Tibial artery (tissue), 4 donors: ENCODE measurements at places on chromosomes 13 and 19.
A peak's percentile ranks its signal among the peaks of the same experiment; 100 is the strongest.

GRCh38 chr13:43348397-43348796 is 325.0 kb downstream of the DNAJC15 start:
- DNase-seq: no peak

DNA sequence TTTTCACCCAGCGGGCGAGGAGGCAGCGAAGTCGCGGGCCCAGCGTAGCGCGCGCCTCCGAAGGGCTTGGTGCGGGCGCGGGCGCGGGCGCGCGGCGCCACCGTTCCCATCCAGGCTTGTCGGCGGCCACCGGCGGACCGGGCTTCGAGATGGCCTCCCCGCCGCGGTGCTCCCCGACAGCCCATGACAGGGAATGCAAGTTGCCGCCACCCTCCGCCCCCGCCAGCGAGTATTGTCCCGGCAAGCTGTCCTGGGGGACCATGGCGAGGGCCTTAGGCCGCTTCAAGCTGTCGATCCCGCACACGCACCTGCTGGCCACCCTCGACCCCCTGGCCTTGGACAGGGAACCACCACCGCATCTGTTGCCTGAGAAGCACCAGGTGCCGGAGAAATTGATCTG is at the start of gene WDR88:
Gene WDR88 (plus strand): TSS at position 94 of the 400 bp plus-strand sequence. CDS start 56 bp downstream, at position 150.
- DNase-seq: no peak

DNA sequence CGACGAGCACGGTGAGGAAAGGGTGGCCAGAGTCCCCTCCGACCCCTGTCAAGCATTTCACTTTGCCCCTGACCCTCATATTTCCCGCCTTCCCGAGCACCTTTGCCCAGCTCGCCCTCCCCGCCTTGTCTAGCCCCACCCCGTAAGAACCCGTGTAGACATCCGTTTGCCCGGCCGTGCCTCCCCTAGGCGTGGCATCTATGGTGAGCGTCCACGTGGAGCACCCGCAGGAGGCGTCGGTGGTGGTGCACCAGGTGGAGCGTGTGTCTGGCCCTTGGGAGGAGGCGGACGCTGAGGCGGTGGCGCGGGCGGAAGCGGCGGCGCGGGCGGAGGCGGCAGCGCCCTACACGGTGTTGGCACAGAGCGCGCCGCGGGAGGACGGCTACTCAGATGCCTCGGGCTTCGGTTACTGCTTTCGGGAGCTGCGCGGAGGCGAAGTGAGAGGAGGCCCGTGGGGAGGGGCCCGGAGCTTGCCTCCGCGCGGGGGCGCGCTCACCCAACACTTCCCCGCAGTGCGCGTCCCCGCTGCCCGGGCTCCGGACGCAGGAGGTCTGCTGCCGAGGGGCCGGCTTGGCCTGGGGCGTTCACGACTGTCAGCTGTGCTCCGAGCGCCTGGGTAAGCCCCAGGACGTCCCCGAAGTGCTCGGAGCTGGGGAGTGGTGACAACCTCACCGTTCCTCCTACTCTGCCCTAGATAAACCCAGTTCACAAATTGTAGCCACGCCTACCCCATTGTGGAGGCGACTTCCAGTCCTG is 4.2 kb downstream of the LTBP4 start:
- peak; percentile 88 for DNase-seq

- DNase-seq: no peak
Observed at GRCh38 chr13:96229356-96229755, 139.4 kb downstream of the HS6ST3 start.

- DNase-seq: no peak
Observed at GRCh38 chr13:48158290-48158689, 63.4 kb upstream of the MED4 start.

DNA sequence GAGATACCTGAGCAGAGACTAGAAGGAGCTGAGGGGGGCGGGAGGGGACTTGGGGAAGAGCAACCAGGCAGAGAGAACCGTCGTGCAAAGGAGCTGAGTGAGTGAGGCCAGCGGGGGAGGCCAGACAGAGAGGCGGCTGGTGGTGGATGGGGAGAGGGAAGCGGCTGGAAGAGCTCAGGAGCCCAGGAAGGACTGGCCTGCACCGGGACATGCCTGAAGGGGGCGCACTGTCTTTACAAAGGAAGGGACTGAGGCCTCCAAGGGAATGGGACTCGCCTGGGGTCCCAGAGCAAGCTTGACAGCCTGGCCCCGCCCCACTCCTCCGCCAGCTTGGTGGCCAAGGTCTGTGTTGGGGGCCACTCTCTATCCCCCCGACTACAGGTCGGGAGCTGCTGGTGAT is 14.9 kb downstream of the ONECUT3 start:
- DNase-seq: no peak

DNA sequence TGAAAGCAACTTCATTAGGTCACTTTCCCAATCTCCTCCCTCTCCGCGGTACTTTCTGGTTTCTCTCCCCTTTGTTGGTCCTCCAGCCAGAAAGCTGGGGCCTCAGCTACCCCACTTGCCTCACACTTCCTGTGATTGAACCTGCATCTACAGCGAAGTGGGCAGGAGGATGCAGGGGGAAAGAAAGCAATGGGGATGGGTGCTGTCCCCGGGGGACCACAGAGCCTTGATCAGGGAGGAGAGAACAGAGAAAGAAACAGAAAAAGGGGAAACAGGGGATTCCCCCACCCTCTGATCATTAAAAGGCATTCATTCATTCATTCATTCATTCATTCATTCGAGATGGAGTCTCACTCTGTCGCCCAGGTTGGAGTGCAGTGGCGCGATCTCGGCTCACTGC is 74.2 kb downstream of the TRPM4 start:
- DNase-seq: no peak

GRCh38 chr13:77565635-77566034 is 30.1 kb downstream of the SCEL start:
- no peak for DNase-seq

GRCh38 chr13:42396501-42396900 is 124.5 kb downstream of the AKAP11 start:
- no peak for DNase-seq

DNA sequence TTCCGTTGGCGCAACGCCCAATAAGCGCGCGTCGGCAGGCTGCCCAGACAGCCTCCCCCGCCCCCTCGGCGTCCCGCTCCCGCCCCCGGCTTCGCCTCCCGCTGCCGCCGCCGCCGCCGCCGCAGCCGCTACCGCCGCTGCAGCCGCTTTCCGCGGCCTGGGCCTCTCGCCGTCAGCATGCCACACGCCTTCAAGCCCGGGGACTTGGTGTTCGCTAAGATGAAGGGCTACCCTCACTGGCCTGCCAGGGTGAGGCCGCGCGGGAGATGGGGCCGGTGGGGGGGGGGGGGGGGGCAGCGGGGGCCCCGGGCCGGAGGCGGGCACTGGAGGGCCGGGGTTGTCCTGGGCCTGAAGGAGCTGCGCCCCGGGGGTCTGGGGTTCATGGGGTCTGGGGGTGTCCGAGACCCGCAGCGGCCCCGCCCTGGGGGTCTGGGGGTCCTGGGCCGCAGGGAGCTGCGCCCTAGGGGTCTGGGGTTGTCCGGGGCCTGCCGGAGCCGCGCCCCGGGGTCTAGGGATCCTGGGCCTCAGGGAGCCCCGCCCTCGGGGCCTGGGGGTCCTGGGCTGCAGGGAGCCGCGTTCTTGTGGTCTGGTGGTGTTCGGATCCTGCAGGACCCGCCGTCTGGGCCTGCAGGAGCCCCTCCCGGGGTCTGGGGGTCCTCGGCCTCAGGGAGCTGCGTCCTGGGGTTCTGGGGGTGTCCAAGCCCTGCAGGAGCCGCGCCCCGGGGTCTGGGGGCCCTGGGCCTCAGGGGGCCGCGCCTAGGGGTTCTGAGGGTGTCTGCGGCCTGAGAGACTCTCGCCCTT is at the start of gene HDGFL2:
Gene HDGFL2 (plus strand): TSS at position 124 of the 801 bp plus-strand sequence. CDS start 54 bp downstream, at position 178.
- DNase-seq: no peak

- no peak for DNase-seq
Observed at GRCh38 chr19:30895946-30896345, 453.3 kb downstream of the TSHZ3 start.

GRCh38 chr19:7674010-7675005 is 2.6 kb upstream of the MCEMP1 start:
- peak; percentile 68 for DNase-seq

- no peak for DNase-seq
Observed at GRCh38 chr19:43454031-43454430, 11.4 kb downstream of the LYPD3 start.

DNA sequence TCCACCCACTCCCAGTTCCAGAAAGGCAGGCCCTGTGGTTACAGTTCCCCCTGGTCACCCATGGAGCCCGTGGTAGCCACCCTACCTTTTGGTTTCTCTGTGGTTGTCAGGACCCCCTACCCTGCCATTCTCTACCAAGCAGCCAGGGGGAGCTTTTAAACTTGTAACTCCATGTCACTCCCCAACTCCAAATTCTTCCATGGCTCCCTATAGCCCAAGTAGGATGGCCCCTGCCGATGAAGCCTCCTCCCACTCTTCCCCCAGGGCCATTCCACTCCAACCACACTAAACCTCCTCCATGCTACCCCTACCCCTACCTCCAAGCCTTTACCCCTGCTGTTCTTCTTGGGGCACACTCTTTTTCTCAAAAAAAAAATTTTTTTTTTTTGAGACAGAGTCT is 2.2 kb downstream of the S1PR2 start:
- DNase-seq: no peak

- DNase-seq: no peak
Observed at GRCh38 chr19:49543032-49543431, 15.2 kb downstream of the RCN3 start.

- no peak for DNase-seq
Observed at GRCh38 chr19:31501427-31502195, 152.4 kb upstream of the TSHZ3 start.

GRCh38 chr13:51125495-51126226 is 14.6 kb upstream of the C13orf42 start:
- DNase-seq: peak; percentile 45

GRCh38 chr13:106038752-106039151 is 496.7 kb downstream of the EFNB2 start:
- DNase-seq: no peak

DNA sequence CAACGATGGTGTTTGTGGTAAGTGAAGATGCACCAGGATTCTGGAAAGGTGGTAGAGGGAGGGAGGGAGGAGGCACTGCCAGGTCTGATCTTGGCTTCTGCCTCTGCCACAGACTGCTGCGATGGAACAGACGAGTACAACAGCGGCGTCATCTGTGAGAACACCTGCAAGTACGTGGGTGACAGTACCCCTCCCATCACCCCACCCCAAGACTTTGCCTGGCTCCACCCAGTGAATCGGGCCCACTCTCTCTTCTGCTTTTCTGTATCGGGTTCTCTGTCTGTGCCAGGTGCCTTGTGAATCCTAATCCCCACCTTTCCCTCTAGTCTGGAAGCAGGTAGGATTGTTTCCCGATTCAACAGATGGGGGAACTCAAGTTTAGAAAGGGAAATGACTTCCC is 2.5 kb downstream of the PRKCSH start:
- DNase-seq: no peak

DNA sequence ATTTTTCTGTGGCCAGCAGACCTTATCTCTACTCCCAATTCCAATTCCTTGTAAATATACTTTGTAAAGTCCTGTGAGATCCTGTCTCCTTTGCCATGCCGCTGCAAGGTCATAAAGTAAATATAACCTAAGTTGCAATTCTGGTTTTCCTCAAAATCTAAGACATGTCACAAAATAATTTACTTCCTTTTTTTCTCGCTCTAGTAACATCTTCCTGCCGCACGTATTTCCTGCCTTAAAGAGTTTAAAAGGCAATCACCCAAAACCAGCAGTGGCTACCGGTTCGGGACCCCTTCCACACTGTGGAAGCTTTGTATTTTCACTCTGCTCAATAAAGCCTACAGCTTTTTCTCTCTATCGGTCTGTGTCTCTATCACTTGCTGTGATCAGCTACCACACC is 832.0 kb upstream of the SLITRK5 start:
- DNase-seq: no peak

- DNase-seq: no peak
Observed at GRCh38 chr13:114089751-114090400, 42.5 kb downstream of the RASA3 start.

DNA sequence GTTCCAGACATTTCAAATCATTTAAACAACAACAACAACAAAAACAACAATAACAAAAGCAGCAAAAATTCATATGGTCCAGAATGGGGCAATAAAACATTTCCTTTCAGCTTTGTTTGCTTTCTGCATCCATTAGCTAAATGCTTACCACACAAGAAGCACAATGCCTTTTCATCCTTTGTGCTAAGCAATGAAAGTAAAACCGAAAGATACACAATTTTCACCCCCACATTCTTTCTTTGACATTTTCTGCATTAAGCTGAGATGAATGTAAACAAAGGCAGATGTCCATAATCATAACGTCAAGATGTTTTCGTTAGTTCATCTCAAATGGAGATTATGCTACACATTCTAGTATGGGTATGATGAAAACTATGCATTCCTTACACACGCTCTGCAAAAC is 568.5 kb downstream of the SLITRK6 start:
- DNase-seq: no peak

- no peak for DNase-seq
Observed at GRCh38 chr13:113726961-113727411, 32.0 kb upstream of the TMEM255B start.

- DNase-seq: no peak
Observed at GRCh38 chr13:47816831-47817230, 184.2 kb downstream of the SUCLA2 start.

GRCh38 chr19:10762656-10763055 is 44.8 kb downstream of the DNM2 start:
- DNase-seq: no peak

DNA sequence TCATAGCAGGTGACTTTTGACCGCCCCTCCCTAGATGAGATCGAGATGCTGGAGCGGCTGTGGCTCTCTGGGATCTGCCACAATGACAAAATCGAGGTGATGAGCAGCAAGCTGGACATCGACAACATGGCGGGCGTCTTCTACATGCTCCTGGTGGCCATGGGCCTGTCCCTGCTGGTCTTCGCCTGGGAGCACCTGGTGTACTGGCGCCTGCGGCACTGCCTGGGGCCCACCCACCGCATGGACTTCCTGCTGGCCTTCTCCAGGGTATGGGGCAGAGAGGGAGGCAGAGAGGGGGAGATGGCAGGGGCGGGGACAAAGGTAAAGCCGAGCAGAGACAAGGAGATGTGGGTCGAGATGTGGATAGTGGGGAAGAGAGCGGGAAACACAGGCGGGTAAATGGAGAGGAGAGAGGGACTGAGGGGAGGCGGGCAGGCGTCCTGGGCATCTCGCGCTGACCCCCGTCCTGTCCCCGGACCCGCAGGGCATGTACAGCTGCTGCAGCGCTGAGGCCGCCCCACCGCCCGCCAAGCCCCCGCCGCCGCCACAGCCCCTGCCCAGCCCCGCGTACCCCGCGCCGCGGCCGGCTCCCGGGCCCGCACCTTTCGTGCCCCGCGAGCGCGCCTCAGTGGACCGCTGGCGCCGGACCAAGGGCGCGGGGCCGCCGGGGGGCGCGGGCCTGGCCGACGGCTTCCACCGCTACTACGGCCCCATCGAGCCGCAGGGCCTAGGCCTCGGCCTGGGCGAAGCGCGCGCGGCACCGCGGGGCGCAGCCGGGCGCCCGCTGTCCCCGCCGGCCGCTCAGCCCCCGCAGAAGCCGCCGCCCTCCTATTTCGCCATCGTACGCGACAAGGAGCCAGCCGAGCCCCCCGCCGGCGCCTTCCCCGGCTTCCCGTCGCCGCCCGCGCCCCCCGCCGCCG is 3.4 kb upstream of the GRWD1 start:
- no peak for DNase-seq

DNA sequence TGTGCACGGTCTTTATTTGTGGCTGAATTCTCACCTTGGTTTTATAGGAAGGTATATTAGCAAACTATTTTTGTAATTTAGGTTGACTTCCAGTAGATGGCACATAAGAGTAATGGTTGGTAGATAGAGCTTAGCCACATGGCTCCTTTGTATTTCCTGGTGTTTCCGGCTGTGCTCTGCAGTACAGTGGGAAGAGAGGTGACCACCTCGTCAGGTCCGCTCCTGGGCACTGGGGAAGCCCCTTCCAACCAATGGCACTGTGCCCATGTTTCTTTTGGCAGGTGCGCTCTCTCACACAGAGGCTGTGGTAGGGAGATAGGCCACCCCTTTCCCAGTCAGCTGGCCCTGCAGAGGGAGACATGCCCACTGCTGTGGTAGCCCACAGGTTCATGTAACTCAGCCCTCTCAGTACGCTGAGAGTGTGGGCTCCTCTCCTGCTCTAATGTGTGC is 74.3 kb upstream of the ATP12A start:
- no peak for DNase-seq
